ENCODE measurements at places on chromosomes 7 and 10. TPM values are rescaled to one million over a fixed set of nuclear protein-coding genes. Genes with fewer than 3 reads are reported as not detected.

- H3K36me3 ChIP-seq, result no peaks in the 10 kb centered on the region
- no peak overlapping the region for H3K27ac ChIP-seq
- H3K4me3 ChIP-seq, result no peak overlapping the region
- no peaks in the 10 kb centered on the region for H3K27me3 ChIP-seq
- no peaks in the 10 kb centered on the region for H3K4me1 ChIP-seq
- no peak for DNase-seq
Measured at GRCh38 chr7:50119815-50120637, 27.0 kb upstream of the ZPBP start.

GRCh38 chr10:114967071-114967470 lies 29.1 kb downstream of the TRUB1 start:
- peaks cover 2% of the 10 kb centered on the region for H3K36me3 ChIP-seq
- no peak for DNase-seq
- no peaks in the 10 kb centered on the region for H3K27me3 ChIP-seq
- no peak overlapping the region for H3K27ac ChIP-seq
- H3K4me3 ChIP-seq, result no peak overlapping the region
- no peaks in the 10 kb centered on the region for H3K4me1 ChIP-seq

GRCh38 chr7:6480323-6480660 lies 32.5 kb upstream of the DAGLB start:
- no peak overlapping the region for H3K4me3 ChIP-seq
- DNase-seq, result no peak
- no peak overlapping the region for H3K27ac ChIP-seq
- H3K4me1 ChIP-seq, result peaks cover 6% of the 10 kb centered on the region

DNA sequence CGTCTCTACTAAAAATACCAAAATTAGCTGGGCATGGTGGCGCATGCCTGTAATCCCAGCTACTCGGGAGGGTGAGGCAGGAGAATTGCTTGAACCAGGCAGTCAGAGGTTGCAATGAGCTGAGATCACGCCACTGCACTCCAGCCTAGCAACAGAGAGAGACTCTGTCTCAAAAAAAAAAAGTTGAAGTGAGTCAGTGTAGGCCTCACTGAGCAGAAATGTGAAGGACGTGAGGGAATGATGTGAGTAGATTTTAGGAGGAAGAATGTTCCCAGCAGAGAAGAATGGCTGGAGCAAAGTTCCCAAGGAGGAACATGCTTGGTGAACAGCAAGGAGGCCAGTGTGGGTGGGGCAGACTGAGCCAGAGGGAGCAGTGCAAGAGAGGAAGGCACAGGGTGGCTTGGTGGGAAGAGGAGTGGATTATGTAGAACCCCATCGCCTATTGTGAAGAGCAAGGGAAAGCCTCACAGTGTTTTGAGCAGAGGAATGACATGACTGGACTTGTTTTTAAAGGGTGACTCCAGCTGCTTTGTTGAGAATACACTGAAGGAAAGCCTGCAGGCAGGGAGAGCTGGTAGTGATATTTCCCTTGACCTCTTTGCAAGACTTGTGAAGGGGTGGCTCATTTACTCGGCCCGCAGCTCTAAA lies 708.7 kb downstream of the SUGCT start:
- H3K4me3 ChIP-seq, result no peak overlapping the region
- H3K27ac ChIP-seq, result no peak overlapping the region
- no peaks in the 10 kb centered on the region for H3K4me1 ChIP-seq
- no peaks in the 10 kb centered on the region for H3K36me3 ChIP-seq
- no peak for DNase-seq
- H3K27me3 ChIP-seq, result no peaks in the 10 kb centered on the region

Gene PCLO
- 3.1 TPM for polyA plus RNA-seq

GRCh38 chr7:88888684-88889083 lies 93.1 kb upstream of the TEX47 start:
- H3K4me1 ChIP-seq, result no peaks in the 10 kb centered on the region
- no peak for DNase-seq
- no peaks in the 10 kb centered on the region for H3K36me3 ChIP-seq
- H3K27me3 ChIP-seq, result no peaks in the 10 kb centered on the region
- no peak overlapping the region for H3K4me3 ChIP-seq

DNA sequence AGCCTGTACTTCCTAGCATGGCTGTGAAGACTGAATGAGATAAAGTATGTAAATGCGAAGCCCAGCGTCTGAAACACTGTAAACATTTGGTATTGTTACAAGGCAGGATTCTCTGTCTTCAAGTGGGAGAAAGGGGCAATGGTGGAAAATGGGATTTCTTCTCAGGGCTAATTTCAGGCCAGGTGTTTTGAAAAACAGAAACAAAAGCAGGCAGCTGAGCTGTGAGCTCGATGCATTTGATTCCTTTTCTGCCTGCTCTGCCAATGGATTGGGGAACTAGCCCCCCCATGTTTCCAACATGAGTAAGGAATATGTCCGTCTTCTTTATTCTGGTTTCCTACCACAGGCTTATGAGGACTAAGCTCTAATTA lies 732.1 kb upstream of the AUTS2 start:
- H3K4me1 ChIP-seq, result no peaks in the 10 kb centered on the region
- DNase-seq, result no peak
- no peaks in the 10 kb centered on the region for H3K36me3 ChIP-seq
- no peak overlapping the region for H3K27ac ChIP-seq

DNA sequence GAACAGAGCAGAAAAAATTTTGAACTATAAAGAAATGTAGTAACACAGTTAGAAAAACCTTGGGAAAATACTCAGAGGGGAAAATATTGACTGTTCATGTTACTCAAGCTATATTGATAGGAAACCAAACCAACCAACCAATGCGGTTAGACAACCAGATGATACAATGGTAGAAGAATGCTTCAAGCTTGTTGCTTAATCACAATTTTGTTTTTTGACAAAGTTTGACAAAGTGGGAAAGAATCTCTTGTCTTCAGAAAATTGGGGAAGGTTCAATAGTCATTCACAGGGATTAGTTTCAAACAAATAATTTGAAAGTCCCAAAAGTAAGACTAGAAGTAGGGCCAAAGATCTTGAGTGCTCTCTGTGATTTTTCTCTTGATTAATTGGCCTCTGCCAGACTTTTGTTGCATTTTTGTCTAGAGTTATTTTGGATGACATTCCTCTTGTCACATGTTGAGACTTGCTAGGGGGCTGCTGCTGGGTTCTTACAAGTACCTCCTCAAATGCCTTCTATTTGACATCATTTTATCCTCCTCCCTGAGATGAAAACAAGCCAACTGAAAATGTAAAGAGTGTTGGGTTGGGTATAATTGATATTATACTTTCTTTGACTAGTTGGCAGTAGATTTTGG lies 233.1 kb upstream of the PHYHIPL start:
- H3K27ac ChIP-seq, result no peak overlapping the region
- no peak overlapping the region for H3K4me3 ChIP-seq
- DNase-seq, result no peak
